Stimulated activated CD4-positive, alpha-beta T cell treated with anti-CD3 and anti-CD28 coated beads, Interleukin-12 subunit alpha, Interleukin-12 subunit beta, amount 100 ng/mL, for 48 hours (primary cell): ENCODE measurements at places on chromosomes 4 and X.

GRCh38 chr4:182533964-182534363 is 290.8 kb downstream of the TENM3 start:
- DNase-seq = no peak

DNA sequence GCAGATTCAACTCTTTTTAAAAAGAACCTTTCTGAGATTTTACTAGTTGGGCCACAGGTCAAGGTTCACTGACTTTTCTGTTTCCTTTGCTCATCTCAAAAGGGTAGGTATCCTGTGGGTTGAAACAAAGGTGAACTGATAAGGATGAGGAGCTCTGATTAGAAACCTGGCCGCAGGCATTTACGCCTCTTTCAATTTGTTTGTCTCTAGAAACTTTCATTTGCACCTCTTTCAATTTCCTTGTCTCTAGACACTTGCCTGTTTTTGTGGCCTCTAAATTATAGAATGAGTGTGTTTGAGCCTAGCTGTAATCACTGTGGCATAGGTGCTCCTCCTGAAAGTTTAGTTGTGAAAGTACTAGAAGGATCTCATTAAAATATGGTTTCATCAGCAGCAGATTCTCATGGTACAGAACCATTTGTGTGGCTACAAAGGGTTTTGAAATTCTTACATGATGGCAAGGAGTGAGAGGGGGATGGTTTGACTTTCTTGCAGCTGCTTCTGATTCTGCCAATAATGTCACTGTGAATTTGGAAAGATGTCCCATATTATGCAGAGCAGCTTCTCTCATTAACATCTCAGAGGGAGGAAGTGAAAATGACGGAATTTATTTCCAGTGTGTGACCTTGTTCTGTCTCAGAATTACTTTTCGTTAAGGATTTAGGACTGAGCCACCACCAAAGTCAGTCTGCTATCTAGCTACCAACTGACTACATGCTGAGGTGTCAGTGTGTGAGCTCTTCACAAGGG is 142.2 kb downstream of the SH2D1A start:
- DNase-seq = no peak

GRCh38 chr4:104394406-104395167 is 100.1 kb downstream of the CXXC4 start:
- DNase-seq = no peak

DNA sequence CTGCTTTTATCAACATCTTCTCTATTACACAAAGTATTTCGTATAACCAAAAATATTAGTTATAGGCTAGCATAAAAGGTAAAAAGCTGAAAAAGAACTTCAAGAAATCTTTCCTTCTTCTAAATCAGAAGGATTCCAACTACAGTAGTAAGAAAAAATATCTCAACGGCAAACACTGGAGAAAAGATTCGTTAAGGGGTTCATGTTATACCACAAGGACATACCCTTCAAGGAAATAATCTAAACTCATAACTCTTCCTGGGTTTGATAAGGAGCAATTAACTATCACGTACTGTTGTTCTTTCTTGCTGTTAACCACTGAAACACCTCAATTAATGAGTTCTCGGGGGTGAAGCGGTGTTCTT is 1.5 kb downstream of the SMIM14 start:
- no peak for DNase-seq

GRCh38 chr4:103719830-103720207 is at the start of gene TACR3:
TSS of gene TACR3 (minus strand) at chr4:103719985. CDS start at chr4:103719675, 310 bp downstream.
- no peak for DNase-seq
